GM23338 (cell line): ENCODE measurements at places on chromosomes 4 and X. TPM values are rescaled to one million over a fixed set of nuclear protein-coding genes. Genes with fewer than 3 reads are reported as not detected.

TLR6 gene
- total RNA-seq: 0.14 TPM in 1 of 2 replicates, not detected in the other

MAGEA2B gene
- total RNA-seq: 0.42 and 4.5 TPM in 2 replicates

- no peaks in the 10 kb centered on the region for H3K27me3 ChIP-seq
- H3K36me3 ChIP-seq: no peaks in the 10 kb centered on the region
- no peak overlapping the region for H3K27ac ChIP-seq
- 0 out of 2 replicates have a peak, but pooled peaks cover 4% of the 10 kb centered on the region for H3K4me1 ChIP-seq
- H3K4me3 ChIP-seq: no peak overlapping the region
- no peak for DNase-seq
Observed at GRCh38 chr4:10124167-10124930, 7.8 kb upstream of the WDR1 start.

DNA sequence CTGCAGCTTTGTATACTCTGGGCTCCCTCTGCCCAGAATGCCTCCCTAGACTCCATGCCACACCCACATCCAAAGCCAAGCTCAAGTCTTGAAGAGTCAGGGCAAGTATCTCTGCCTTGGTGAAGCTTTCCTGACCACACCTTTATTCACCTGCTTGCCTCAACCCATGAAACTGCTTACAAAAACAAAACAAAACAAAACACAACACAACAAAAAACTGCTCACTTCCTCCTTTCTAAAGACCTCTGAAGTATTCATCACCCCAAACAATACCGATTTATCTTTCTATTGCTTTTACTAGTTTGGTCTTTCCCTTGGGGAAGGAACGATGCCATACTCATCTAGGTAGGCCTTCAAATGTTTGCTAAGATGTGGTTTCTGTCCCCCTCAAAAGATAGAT lies 45.0 kb downstream of the TMEM165 start:
- H3K4me1 ChIP-seq: no peaks in the 10 kb centered on the region
- DNase-seq: no peak
- no peaks in the 10 kb centered on the region for H3K27me3 ChIP-seq
- H3K4me3 ChIP-seq: no peak overlapping the region
- peaks cover 31% of the 10 kb centered on the region for H3K36me3 ChIP-seq
- no peak overlapping the region for H3K27ac ChIP-seq

DNA sequence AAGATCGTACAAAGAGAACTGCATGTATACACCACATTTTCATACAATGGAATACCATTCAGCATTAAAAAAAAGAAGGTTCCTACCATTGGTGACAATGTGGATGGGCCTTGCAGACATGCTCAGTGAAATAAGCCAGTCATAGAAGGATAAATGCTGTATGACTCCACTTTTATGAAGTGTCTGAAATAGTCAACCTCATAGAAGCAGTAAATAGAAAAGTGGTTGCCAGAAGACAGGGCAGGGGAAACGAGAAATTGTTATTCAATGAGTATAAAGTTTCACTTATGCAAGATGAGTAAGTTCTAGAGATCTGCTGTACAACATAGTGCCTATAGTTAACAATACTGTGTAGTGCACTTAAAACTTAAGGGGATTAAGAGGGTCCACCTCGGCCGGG lies 257.5 kb upstream of the FTHL17 start:
- H3K27me3 ChIP-seq: no peaks in the 10 kb centered on the region
- no peaks in the 10 kb centered on the region for H3K4me1 ChIP-seq
- no peak overlapping the region for H3K4me3 ChIP-seq
- H3K27ac ChIP-seq: no peak overlapping the region
- DNase-seq: no peak

GRCh38 chr4:148312956-148313490 lies 129.2 kb downstream of the NR3C2 start:
- DNase-seq: no peak
- no peaks in the 10 kb centered on the region for H3K27me3 ChIP-seq
- H3K36me3 ChIP-seq: no peaks in the 10 kb centered on the region
- H3K27ac ChIP-seq: no peak overlapping the region
- H3K4me3 ChIP-seq: no peak overlapping the region

MAGEC2 gene
- total RNA-seq: not detected in 2 replicates

DNA sequence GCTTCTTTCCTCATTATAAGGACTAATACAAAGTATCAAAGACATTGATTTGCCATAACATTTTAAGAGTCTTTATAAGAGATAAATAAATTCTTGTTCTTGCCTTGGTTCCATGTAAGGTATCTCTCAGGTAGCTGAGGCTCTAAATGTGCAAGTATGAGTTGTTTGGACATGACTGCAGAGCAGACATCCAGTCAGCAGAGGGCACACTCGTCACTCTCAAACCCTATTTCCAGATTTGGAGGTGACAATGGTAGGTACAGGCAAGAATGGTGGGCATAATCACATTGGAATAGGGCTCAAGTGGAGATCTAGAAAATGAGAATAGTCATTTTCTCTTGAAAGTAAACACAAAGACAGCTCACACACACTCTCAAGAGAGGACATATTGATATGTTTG lies 133.3 kb upstream of the ZIC3 start:
- peaks cover 15% of the 10 kb centered on the region for H3K4me1 ChIP-seq
- H3K4me3 ChIP-seq: no peak overlapping the region
- no peaks in the 10 kb centered on the region for H3K36me3 ChIP-seq

EDNRA gene
- 4.5 and 5.0 TPM in 2 replicates for total RNA-seq

GRCh38 chr4:21953653-21954052 lies 5.1 kb upstream of the KCNIP4 start:
- no peak for DNase-seq
- H3K27ac ChIP-seq: no peak overlapping the region
- H3K4me1 ChIP-seq: 0 out of 2 replicates have a peak, but pooled peaks cover 4% of the 10 kb centered on the region
- H3K27me3 ChIP-seq: peaks cover 17% of the 10 kb centered on the region
- no peaks in the 10 kb centered on the region for H3K36me3 ChIP-seq

SHROOM3 gene
- 59.7 and 73.5 TPM in 2 replicates for total RNA-seq

- H3K4me3 ChIP-seq: no peak overlapping the region
- H3K4me1 ChIP-seq: no peaks in the 10 kb centered on the region
- H3K36me3 ChIP-seq: no peaks in the 10 kb centered on the region
- no peaks in the 10 kb centered on the region for H3K27me3 ChIP-seq
- no peak for DNase-seq
Observed at GRCh38 chr4:185445209-185445608, 19.4 kb upstream of the UFSP2 start.

DNA sequence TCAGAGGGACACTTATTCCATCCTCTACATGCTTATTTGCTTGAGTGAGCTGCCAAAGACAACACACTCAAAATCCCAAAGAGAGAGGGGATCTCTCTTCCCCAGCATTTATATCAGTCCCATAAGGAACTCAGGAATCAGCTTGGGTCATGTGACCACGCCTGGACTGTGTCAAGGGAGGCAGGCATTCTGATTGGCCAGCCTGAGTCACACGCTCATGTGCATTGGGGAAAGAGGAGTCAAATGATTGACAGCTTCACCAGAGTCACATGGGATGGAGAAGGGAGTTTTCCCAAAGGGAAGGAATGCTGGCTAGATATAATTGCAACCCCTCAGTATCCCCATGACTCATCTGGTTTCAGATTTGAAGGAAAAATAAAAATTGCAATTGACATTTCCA lies 49.0 kb downstream of the RWDD4 start:
- no peaks in the 10 kb centered on the region for H3K36me3 ChIP-seq
- H3K4me1 ChIP-seq: no peaks in the 10 kb centered on the region
- H3K4me3 ChIP-seq: no peak overlapping the region
- H3K27ac ChIP-seq: no peak overlapping the region
- H3K27me3 ChIP-seq: no peaks in the 10 kb centered on the region
- no peak for DNase-seq

DNA sequence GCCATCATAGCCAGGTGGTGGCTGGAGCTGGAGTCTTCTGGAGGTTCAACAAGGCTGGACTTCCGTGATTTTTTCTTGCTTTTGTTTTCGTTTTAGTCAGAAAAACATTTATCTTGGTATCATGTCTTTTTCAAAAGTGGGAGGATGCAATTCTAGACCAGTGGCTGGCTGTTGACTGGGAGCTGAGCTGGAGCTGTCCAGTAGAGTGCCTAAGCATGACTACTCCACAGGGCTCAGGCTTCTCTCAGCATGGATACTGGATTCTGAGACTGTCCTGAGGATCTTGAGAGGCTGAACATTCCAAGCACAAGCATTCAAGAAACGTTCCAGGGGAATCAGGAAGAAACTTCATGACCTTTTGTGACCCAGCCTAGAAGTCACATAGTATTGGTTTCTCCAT lies 598.1 kb downstream of the MID1IP1 start:
- no peaks in the 10 kb centered on the region for H3K4me1 ChIP-seq
- H3K4me3 ChIP-seq: no peak overlapping the region
- no peak for DNase-seq
- no peak overlapping the region for H3K27ac ChIP-seq
- no peaks in the 10 kb centered on the region for H3K36me3 ChIP-seq

- H3K27ac ChIP-seq: no peak overlapping the region
- no peaks in the 10 kb centered on the region for H3K4me1 ChIP-seq
- no peaks in the 10 kb centered on the region for H3K36me3 ChIP-seq
- no peak overlapping the region for H3K4me3 ChIP-seq
- DNase-seq: no peak
Observed at GRCh38 chrX:108267557-108267956, 170.7 kb downstream of the COL4A6 start.

ATOH1 gene
- 0.27 and 0.69 TPM in 2 replicates for total RNA-seq

GRCh38 chr4:2642968-2643367 lies 106.5 kb downstream of the FAM193A start:
- no peaks in the 10 kb centered on the region for H3K27me3 ChIP-seq
- no peak overlapping the region for H3K27ac ChIP-seq
- H3K4me1 ChIP-seq: no peaks in the 10 kb centered on the region

GRCh38 chr4:28488021-28488420 lies 1627.4 kb downstream of the STIM2 start:
- H3K4me1 ChIP-seq: peaks cover 16% of the 10 kb centered on the region
- H3K36me3 ChIP-seq: no peaks in the 10 kb centered on the region
- no peak overlapping the region for H3K4me3 ChIP-seq
- no peak overlapping the region for H3K27ac ChIP-seq
- no peaks in the 10 kb centered on the region for H3K27me3 ChIP-seq
- DNase-seq: no peak

DNA sequence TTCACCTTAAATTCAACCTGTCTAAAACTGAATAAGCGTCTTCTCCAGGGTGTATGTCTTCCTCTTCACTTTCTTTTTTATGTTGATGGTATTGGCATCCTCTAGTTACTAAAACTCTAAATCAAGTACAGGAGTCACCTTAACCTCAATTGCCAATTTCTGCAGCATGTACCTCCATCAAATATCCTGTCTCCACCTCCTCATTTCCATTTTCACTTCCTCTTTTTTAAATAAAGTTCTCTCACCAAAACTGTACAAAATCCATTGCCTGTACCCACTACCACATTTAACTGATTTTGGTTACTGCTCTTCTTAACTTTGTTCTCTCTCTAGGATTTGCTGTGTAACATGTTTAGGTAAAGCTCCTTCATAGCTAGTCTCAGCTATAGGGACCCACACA lies 9.2 kb upstream of the NPFFR2 start:
- no peak overlapping the region for H3K4me3 ChIP-seq
- no peak overlapping the region for H3K27ac ChIP-seq
- no peaks in the 10 kb centered on the region for H3K4me1 ChIP-seq
- DNase-seq: no peak
- H3K36me3 ChIP-seq: no peaks in the 10 kb centered on the region
- H3K27me3 ChIP-seq: no peaks in the 10 kb centered on the region

DNA sequence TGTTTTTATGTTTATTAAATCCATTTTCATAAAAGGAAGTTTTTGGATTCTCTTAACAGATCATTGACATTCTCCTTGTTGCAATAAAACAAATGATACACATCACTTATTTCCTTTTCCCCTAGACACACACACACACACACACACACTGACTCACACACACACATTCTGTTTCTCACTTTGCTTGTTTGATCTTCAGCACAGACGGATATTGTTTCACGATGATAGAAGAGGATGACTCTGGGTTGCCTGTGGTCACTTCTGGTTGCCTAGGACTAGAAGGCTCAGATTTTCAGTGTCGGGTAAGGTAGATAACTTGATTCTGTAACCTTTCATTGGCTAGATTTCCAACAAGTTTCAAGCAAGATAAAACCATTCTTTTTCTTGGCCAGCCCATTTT lies 356.8 kb downstream of the BMPR1B start:
- H3K4me1 ChIP-seq: no peaks in the 10 kb centered on the region
- DNase-seq: no peak
- H3K27me3 ChIP-seq: no peaks in the 10 kb centered on the region

DNA sequence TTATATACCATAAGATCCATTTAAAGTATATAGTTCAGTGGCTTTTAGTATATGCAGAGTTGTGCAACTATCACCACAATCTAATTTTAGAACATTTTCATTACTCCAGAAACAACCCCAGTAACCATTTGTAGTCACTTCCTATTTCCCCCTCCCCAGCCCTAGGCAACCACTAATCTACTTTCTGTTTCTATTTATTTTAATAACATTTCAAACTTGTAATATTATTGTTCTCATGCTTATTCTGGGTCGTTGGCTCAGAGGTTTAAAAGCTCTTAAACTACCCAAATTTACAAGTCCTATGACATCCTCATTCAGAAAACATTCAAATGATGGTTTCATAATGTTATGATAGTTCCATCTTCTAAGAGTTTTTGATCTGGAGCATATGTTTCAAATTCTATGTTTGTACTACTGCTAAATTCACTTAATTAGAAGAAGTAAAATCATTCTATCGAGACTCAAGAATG lies 18.4 kb downstream of the XIAP start:
- H3K27ac ChIP-seq: no peak overlapping the region
- DNase-seq: no peak
- H3K4me1 ChIP-seq: no peaks in the 10 kb centered on the region

DNA sequence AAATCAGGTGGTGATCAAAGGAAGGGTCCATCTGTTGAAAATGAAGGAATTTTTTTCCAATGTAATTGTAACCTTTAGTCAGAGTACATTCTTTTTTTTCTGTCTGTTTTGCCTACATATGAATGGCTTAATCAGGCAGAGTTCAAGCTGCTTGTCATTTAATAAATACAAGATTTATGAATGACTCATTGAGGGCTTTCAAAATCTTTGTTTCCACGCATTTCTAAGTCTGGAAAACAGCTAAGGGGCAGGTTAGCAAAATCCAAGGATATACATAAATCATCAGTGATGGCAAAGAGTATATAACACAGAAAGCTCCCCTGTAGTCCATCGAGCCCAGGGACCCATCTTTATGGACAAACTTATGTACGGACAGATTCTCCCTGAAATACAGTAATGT lies 1.8 kb downstream of the CA5B start:
- no peak for DNase-seq
- H3K36me3 ChIP-seq: no peaks in the 10 kb centered on the region
- peaks cover 7% of the 10 kb centered on the region; the same call in 1 of the 2 replicates for H3K4me1 ChIP-seq
- no peaks in the 10 kb centered on the region for H3K27me3 ChIP-seq
- H3K27ac ChIP-seq: no peak overlapping the region
- no peak overlapping the region for H3K4me3 ChIP-seq
